ENCODE measurements at places on chromosomes 5 and 9. TPM values are rescaled to one million over a fixed set of nuclear protein-coding genes. Genes with fewer than 3 reads are reported as not detected.

DNA sequence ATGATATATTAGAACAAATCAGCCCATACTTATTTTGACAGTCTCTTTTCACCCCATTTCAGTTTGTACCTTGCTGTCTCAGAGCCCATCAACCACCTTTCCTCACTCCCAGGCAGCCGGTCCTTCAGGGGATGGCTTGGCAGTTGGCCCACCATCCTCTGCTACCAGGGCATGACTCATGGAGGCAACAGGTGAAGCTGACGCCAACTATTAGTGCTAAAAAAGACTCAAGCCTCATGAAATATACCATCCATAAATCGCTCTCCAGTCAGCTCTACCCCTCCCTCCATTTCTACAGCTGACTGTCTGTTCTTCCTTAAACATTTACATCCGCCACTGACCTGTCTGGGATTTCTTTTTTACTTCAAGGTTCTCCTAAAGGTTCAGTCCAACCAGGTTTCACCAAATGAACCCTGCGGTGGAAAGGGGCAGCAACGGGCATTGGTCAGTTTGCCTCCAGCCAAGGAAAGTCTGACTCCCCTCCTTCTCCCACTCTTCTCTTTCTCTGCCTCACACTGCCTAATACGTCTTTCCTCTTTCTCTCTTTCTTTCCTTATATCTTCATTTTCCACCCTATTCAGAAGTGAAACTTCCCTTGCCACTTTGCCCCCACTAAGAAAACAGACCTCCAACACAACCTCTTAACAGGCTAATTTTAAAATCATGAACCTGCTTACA, 439.1 kb downstream of the RAB3C start:
- DNase-seq, result peak; percentile 44

DNA sequence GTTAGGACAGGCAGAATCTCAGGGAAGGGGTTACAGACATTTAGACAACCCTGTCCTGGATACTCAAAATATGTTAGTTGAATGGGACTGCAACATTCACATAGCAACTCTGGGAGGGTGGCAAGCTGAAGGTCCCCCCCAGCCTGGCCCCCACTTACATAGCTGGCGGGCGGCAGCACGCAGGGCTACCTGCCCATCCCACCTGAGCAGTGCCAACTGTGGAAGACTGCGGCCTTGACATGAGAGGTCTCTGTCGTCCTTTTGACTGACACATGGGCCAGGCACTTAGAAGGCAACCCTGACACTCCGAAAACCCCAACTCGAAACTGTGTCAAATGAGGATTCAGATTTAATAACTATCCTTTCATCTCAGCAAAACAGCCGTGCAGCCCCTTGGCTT, 16.5 kb downstream of the PAX5 start:
- DNase-seq, result no peak

- peak; percentile 75 for DNase-seq
These were observed 41.6 kb downstream of the MAMDC2 start for GRCh38 chr9:70085241-70085640.

- DNase-seq, result no peak
These were observed 463.6 kb upstream of the CD180 start for GRCh38 chr5:67660149-67660548.

DNA sequence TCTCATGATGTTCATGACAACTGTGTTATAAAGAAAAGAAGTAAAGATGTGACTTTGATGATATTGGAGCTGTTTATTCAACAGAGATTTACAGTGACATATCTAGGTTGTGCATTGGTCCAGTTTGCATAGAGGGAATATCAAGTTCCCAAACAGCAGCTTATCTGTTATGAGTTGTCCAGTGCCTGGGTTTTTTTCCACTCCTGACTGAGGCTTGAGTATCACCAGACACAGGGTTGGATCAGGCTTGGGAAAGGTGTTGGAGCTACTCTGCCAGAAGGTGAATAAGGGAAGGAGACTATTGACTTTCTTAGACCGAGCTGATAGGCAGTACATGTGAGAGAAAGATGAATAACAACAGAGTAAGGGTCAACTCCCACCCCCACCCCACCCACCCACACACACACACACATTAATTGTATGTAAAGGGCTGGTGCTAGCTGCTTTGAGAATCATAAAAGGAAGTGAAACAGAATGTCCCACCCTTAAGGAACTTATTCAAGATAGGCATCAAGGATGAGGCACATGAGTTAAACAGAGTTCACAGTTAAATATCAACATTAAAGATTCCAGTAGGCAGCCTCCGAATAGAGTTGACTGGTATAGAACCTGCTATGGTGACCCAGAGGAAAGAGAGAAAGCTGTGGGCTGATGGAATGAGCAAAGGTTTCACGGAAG, 33.0 kb upstream of the RASGRF2 start:
- no peak for DNase-seq

DNA sequence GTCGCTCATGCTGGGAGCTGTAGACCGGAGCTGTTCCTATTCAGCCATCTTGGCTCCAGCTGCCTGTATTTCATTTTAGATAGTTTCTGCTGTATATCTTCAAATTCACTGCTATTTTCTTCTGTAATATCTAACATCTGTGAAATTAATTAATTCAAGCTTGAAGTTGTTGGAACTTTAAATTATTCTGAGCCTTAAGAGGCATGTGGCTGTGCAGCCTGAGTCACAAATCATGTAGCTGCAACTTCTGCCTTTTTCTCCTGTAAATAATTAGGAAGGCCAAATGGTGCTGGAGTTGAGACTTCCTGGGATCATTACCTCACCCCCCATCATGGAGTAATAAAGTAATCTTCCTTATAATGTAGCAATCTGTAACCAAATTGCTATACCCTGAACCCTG, 183.3 kb upstream of the PCSK5 start:
- no peak for DNase-seq

RNF224 gene
- not detected for total RNA-seq

GRCh38 chr5:159415301-159415937, 85.1 kb upstream of the IL12B start:
- DNase-seq, result peak; percentile 12

- peak; percentile 93 for DNase-seq
These were observed 2.0 kb downstream of the CD74 start for GRCh38 chr5:150410524-150411244.

- DNase-seq, result peak; percentile 78
These were observed 13.1 kb downstream of the DIAPH1 start for GRCh38 chr5:141605523-141606277.

- no peak for DNase-seq
These were observed 656.5 kb downstream of the TLE1 start for GRCh38 chr9:81032831-81033230.

PTPN3 gene
- 3.1 TPM for total RNA-seq

GRCh38 chr9:128503870-128504269, 649 bp upstream of the GLE1 start:
- peak; percentile 70 for DNase-seq

PLPP7 gene
- total RNA-seq, result 52.4 TPM

PCDHB15 gene
- 4.3 TPM for total RNA-seq

DNA sequence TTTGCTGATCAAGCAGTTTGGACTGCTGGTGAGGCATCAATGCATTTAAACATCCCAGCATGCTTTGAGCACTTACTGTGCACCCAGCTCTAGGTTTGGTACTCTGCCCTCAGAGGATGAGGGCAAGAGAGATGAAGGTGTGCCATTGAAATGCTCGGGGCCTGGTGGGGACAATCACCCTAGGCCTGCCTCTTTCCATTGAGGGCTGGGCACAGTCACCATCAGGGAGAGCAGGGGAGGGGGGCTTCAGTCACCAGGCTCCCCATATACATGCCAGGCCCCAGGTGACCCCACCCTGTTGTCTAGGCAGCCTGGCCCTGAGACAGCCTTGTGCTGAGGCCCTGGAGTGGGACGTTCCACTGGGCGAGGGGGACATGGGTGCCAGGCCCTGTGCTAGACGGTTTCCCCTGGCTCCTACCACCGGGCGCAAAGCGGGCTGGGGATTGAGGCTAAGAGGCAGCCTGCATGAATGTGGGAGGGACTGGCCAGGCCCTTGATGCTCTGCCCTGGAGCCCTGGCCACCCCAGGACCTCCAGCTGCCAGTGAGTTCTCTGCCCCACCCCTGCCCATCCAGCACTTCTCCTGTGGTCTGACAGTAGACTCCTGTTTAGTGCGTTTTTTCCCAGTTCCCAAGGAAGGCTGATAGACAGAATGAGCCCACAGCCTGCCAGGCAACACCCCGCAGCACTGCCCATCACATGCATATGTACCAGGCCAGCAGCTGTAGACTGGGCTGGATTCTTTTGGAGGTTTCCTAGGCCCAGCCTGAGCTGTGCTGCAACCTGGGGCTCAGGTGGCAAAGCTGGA, 18.9 kb downstream of the TCF7 start:
- no peak for DNase-seq

DNA sequence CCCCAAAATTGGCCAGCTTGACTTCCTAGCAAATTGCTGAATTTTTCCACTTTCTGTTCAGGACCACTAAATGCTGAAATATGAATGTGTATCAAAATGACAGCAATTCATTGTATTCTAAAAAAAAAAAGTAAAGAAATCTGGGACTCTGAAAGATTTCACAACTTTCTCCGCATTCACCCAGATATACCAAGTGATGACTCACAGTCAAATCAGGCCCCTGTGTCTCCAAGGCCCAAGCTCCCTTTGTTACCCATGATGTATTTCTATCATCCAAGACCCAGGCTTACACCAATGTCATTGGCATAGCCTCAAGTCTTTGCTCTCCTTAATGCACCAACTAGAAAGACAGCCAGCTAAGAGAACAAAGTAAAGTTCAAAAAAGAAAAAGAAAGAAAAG, 493.9 kb downstream of the NTRK2 start:
- DNase-seq, result no peak

DNA sequence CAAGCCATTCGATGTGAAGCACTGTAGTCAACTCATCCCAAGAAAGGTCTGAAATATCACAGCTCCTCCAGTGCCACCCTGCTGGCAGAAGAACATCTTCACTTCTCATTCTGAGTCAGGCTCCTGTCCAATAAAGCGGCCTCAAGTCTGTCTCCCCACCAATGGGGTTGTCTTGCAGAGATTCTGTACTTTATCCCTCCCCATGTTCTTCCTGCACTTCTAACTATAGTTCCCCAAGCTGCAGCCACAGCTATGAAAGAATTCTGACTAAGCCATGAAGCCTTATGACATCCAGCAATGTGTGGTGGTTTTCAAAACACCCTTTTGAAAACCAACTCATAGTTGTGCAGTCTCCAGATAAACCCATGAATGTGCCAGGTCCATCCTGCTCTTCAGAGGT, 6.8 kb downstream of the MACROH2A1 start:
- DNase-seq, result peak; percentile 46

GRCh38 chr5:108830705-108831276, 83.1 kb downstream of the FER start:
- no peak for DNase-seq

ABLIM3 gene
- 33.2 TPM for total RNA-seq

DNA sequence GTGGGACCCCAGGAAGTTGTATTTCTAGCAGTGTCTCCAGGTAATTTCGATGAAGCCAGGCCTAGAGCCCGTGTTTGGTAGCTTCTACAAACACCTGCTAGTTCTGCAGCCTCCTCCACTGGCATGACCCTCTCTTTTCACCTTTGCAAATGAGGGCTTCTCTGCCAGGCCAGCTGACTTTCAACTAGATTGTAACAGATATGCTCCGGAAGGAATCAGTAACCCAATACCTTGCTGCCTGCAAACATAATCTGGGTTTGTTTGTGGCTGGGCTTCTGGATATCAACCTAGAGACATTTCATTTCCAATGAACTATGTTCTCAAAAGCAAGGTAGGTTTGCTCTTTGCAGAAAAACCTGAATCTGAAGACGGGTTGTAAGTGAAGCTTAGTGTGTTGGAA, 354.8 kb downstream of the DMRT2 start:
- no peak for DNase-seq

GRM6 gene
- not detected for total RNA-seq

- no peak for DNase-seq
These were observed 43.0 kb downstream of the PARP8 start for GRCh38 chr5:50709471-50709870.

SLC26A2 gene
- total RNA-seq, result 11.9 TPM

ASPN gene
- total RNA-seq, result 473 TPM
